ENCODE measurements at places on chromosomes 7 and 10. TPM values are rescaled to one million over a fixed set of nuclear protein-coding genes. Genes with fewer than 3 reads are reported as not detected.

The NRCAM gene
- total RNA-seq, result 9.3 TPM

The LARP4B gene
- 97.3 TPM for total RNA-seq

The UPK3B gene
- total RNA-seq, result not detected

GRCh38 chr10:87544721-87545120 is 40.0 kb downstream of the MINPP1 start:
- peak; percentile 40 for DNase-seq

DNA sequence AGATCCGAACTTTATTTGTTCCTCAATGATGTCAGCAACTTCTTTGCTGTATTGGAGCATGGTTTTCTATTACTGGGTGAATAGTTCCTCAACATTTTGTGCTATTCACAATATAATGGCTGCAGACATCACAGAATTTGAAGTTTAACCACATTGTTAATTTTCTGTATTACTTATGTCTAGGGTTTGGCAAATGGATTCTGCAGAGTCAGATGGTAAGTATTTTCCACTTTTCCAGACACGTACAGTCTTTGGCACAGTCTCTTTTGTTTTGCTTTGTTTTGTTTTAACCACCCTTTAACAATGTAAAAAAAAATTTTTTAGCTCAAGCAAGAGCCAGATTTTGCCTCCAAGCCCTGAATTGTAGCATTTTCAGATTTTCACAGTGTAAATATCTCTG is 36.8 kb upstream of the FOXK1 start:
- peak; percentile 86 for DNase-seq

DNA sequence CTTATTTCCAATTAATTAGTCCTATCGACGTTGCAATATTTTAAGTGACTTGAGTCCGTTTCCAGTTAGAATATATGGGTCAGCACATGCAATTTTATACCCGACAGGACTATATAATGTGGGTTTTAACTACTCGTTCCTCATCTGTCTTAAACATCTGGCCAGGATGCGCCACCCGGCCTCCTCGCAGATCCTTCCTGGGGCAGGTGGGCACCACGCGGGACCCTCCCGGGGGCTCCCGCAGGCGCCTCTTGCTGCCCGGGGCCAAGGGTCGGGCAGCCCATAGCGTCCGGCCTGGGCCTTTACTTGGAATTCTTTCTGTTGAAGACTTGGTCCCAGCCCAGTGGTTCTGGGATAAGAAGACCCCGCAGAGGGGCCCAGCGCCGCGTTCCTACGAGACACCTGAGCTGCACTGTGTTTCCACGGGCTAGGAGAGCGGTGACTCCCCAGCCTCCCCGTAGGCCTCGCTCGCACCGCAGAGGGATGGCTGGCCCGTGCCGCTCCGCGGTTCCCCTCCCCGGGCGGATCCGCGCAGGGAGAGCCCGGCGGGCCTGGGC is 10.1 kb upstream of the MNX1 start:
- DNase-seq, result no peak

The EPHA1 gene
- 0.96 TPM for total RNA-seq

The KIF11 gene
- total RNA-seq, result 2.8 TPM

DNA sequence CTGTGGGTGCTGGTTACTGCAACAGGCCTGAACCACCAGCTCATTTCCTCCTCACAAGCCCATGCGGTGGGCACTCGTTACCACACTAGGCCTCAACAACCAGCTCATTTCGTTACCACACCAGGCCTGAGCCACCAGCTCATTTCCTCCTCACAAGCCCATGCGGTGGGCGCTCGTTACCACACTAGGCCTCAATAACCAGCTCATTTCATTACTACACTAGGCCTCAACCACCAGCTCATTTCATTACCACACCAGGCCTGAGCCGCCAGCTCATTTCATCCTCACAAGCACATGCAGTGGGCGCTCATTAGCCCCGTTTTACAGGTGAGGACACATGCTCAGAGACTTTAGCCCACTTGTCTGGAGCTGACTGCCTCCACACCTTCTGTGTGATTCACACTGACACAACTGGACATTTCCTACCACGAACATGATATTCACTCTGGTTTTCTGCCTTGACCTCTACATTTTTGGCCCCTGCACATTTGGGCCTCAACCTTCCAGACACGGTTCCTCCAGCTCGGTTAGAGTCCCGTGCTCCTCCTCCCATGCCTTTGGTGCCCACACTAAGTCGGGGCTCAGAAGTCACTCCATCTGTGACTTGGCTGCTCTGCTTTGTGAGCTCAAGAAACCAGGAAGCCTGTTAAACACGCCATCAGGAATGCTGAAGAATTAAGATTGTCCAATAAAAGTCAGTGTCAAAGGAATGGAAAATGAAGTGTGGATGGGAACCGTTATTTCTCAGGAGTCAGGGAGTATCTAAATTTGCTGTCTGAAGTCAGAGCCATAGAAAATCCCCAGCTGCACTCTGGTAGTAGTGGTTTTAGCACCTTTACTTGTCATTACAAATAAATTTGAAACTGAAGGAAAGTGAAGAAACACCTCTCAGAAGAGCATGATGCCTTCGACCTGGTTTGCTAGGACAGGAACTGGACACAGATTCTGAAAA is 55.8 kb upstream of the LANCL2 start:
- peak; percentile 2 for DNase-seq

DNA sequence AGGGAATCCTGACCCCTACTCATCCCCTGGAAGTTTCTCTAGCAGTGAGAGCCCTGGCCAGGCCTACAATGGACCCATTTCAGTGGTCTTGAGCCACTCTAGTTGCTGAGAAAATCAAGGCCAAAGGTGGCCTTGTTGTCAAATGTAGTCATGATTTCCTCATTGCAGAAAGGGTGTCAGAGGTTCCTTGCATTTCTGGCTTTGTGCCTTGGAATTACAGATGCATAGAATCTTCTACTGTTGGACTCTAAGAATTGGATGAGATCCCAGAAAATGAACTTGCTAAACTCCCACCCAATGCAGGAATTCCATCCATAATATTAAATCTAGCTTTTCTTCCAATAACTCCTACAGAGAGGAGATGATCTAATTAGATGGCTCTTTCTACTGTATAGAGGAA is 12.2 kb downstream of the CPA2 start:
- peak; percentile 89 for DNase-seq

DNA sequence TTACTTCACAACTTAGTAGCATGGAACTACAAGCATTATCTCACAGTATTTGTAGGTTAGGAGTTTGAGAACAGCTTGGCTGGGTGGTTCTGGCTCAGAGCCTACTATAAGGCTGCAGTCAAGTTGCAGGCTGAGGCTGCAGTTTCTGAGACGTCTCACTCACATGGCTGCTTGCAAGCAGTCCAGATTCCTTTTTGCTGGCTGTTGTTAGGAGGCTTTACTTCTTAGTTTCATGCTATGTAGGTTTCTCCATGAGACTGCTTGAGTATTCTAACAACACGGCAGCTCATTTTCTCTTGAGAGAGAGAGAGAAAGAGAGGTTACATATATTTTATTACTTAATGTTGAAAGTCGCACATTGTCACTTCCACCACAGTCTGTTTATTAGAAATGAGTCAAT is 1073.9 kb downstream of the NXPH1 start:
- DNase-seq, result peak; percentile 56

The LRRC61 gene
- 0.24 TPM for total RNA-seq

DNA sequence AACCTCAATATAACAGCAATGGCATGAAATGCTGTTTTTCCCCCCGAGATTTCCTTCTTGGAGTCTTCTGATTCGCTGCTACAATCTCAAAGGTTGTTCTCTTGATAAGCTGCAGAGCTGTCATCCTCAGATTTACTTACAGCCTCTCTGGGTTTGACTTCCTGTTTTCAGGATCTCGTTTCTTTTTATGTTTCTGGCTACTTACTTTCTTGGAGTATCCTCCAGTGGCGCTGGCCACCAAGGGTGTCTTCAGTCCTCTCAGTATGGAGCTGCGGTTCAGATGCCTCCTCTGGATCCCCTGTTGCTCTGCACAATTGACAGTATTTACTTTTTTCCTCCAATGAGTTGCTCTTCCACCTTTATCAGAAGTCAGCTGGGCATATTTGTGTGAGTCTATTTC is 152.0 kb upstream of the TMEM72 start:
- DNase-seq, result no peak

Data from astrocyte (in vitro differentiated cells and primary cell).